ENCODE measurements at places on chromosomes 12 and 14.

DNA sequence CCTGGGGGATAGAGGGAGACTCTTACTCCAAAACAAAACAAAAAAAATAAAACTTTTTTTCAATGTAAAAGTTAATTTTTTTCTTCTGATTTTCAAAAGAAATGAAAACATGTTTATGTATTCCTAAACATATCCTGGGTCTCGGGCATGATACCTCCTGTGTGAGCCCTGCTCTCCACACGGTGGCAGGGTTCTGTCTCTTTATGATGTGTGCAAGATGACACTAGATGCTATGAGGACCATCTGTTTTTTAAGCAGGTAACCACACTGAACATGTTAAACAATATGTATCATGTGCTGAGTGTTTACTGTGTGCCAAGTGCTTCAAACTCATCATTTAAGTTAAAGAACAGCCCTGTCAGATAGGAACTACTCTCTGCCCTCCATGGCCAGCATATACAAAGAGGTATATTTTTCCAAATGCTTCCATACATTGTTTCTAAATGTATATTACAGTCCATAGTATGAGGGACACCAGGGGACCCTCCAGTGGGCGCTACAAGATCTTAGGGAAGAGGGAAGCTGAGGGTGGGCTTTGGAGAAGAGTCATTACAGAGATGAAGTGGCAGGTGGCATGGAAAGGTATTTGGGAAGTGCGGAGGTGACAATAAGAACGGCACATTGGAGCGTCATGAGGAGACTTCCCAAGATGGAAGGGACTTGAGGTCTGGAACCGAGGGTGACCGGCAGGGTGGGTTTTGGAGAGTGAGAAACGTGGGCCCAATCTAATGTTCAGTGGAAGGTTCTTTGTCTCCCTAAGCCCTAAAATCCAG is 28.5 kb downstream of the FOS start:
- DNase-seq: peak; percentile 30

DNA sequence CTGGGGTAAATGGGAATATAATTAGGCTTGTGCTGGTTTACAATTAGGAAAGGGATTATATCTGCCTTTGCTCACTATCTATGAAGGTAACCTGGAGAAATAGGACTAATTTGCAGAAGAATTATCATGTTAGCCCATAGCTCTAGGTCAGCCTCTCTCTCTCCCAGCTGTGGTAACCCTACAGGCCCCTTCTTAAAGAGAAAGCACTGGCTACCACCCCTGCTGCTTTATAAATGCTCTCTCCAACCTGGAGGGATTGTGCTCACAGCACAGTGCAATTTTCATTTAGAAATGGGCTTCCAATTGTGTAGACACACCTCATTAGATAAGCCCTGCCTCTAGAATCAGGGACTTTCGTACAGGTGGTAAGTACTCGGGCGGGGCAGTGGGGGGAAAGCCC is 22.7 kb upstream of the MGST1 start:
- DNase-seq: no peak

GRCh38 chr12:45627407-45628069 is 102.0 kb upstream of the ARID2 start:
- DNase-seq: no peak

GRCh38 chr14:105467249-105467941 is 7.2 kb upstream of the CRIP2 start:
- DNase-seq: no peak

GRCh38 chr12:94792693-94793092 is 142.3 kb upstream of the TMCC3 start:
- no peak for DNase-seq

- no peak for DNase-seq
These were observed 54.6 kb downstream of the CDC42BPB start for GRCh38 chr14:103002578-103003350.

DNA sequence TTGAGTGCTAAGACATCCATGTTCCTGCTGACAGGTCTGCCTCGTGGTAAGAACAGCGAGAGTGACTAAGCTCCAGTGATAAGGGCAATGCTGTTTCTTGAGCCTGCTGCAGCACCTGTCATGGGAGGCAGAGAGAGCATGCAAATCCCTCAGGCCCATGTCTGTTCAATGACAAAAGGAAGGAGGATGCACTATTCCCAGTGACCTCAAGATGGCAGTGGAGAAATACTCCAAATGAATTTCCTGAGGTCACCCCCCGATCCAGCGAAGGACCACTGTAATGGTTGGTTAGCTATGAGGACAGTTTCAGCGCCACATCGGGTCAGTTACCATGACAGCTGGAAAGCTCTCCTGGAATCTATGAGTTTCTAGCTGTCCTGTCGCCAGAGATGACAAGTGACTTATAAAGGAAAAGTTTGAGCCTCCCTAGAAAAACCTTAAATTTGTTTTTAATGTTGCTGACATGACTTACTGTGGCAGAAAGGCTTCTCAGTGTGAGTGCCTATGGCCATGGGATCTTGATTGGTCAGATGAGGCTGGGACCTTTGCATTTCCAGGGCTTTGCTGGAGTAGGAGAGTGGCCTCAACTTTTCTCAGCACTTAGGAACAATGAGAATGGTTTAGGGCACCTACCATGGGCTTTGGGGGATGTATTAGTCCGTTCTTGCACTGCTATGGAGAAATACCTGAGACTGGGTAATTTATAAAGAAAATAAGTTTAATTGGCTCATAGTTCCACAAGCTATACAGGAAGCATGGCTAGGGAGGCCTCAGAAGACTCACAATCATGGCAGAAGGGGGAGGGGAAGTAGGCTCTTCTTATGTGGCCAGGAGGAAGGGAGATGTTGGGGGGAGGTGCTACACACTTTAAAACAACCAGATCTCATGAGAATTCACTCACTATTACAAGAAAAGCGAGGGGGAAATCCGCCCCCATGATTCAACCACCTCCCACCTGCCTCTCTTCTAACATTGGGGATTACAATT is 88.0 kb upstream of the TMEM260 start:
- DNase-seq: peak; percentile 42

DNA sequence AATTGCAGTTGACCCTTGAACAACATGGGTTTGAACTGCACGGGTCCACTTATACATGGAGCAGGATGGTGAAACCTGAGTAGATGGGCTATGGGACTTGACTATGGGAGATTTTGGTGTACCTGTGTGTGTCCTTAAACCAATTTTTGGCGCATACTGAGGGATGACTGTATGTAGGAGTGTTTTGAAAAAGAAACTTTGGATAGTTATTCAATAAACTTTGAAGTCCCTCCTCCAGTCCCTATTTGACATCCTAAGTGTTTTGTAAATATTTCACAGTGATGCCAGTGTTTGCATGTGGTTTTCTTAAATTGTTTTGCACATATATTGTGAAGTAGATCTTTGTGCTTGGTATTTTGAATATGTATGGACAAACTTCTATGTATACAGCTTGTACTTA is 12.4 kb downstream of the KTN1 start:
- DNase-seq: no peak

DNA sequence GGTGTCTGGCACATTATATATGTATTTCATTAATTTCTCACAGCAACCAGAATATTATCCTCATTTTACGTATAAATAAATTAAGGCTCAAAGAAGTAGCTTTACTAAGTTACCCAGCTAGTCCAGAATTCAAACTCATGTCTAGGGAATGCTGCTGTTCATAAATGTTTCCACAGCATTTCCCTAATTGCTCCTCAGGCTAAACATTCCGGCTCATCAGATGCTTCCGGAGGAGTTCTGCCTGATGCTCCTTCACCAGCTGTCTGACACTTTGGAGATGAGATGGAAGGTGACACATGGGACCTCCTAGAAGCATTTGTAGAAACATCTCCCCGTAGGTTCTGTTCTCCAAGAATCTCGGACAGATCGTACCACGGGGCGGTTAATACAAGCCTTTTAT is 12.1 kb downstream of the KRT85 start:
- no peak for DNase-seq

DNA sequence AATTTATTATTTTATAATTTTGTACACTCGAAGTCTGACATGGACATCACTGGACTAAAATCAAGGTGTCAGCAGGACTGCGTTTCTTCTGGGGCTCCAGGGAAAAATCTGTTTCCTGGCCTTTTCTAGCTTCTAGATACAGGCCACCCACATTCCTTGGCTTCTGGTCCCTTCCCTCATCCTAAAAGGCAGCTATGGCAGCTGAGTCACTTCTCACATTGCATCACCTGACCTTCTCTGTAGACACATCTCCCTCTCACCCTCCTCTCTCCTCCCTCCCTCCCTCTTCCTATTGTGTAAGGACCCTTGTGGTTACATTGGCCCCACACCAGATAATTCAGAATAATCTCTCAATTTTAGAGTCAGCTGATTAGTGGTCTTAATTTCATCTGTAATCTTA is 92.4 kb downstream of the RPS6KA5 start:
- DNase-seq: no peak

DNA sequence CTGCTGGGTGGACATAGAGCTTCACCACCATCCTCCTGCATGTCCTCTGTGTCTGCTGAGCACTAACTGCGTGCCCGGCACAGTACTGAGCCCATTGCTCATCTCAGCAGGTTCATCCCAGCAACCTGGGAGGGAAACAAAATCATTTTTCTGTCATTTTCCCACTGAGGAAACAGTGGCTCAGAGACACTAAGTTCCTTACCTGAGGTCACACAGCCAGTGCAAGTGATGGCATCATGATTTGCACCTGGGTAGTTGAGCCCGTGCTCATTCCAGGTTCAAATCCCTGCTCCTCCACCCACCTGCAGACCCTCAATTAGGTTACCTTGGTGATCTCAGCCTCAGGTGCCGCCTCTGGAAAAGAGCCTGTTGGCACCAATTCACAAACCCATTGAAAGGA is 23.4 kb downstream of the RNFT2 start:
- no peak for DNase-seq

DNA sequence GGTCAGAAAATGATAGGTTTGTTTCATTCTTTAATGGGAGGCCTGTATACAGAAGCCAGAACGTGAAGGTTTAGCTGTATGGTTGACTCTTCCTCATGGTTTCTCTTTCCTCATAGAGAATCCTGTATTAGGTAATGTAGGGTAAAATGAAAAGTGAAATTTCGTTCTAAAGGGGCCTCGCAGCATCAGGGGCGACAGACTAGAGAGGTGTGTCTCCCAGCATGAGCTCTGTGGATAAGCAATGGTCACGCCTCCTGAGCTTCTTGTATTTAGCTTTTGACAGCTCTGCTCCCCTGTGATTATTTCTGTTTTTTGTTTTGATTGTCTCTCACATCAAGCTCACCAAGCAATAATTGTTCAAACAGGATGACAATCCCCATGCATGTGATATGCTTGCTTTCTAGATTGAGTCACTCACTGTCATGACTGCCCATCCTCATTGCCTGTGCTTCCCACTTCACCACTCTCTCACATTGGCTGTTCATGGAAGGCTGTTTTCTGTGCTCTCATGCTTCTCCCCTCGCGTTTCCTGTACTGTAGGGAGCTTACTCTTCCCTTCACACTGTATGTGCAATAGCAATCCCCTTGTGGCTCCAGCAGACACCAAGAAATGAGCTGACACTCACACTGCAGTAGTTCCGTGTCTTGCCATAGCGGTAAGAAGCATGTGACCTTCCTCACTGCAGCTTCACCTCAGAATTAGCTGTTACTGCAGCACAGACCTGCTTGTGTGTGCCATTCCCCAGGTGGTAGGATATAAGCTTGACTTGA is 44.0 kb downstream of the RAD52 start:
- no peak for DNase-seq
